ENCODE measurements at places on chromosomes 7 and 10.

DNA sequence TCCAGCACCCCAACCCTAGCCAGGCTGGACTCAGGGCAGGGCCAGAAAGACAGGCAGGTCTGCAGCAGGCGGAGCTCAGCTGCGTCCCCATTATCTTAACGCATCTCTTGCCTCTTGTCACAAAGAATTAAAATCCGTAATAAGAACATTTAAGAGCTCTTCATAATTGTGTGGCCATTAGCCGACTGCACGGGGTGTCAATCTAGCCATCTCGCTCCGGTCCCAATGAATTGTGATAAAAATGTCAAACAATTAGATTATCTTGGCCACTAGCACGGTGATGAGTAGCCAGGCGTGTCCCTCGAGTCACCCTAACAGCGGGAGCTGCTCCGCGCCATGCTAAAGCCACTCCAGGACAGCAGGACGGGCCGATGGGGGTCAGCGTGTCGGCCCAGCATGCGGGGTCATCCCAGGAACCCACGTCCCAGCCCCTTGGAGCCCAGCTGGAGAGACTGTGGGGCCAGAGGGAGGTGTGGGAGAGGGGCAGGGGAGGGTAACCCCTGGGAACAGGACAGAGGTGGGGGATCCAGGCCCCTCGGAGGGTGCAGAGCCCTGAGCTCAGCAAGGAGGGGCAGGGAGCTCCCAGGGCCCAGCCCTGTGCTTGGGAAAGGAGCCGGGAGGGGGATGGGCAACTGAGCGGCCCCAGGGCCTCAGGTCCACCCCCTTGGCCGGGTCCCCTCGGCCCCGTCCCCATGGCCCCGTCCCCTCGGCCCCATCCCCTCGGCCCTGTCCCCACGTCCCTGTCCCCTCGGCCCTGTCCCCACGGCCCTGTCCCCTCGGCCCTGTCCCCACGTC is 17.7 kb upstream of the NKX6-2 start:
- no peak for DNase-seq

DNA sequence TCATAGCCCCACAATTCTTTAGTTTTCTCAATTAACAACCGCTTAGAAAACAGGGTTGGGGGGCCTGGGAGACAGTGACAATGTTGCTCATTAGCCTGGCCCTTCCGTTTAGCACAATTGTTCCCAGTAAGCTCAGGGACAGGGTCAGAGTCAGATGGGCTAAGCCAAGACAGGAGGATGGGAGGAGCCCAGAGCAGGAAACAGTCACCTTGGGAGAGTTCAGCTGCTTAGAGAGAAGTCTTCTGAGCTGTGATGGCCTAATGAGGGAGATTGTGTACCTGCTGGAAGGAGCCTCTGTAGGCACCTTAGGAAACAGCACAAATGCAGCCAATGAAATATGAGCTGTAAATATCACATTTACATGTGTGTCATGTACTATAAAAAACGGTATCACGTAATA is 35.9 kb downstream of the SVOPL start:
- no peak for DNase-seq

DNA sequence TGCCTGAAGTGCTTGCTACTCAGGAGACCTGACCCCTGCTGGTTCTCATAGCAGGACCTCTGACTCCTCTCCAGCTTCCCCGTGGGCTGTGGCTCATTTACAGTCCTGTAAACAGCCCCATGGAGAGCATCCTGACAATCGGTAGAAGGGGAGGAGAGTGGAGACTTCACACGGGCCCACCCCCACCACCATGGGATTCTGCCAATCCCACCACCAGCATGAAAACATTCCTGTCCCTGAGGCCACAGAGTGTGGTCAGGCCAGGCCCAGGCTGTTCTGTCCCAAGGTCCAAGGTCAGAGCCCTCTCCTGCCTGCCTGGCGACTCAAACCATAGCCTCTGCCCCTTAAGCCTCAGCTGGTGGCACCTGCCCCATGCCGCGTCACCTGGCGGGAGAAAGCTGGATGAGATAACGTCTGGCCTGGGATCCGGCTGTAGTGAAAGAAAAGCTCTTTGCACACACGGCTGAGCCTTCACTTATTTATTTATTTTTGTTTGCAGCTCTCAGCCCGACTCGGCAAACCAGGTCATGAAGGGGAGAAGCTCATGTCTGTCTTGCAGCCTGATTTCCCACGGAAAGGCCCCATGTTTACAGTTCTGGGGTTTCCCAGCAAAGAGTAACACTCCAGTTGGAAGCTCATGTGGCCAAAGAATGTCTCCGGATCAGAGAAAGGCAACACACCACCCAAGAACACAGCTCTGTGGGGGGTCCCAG is 293.6 kb upstream of the ZMIZ1 start:
- DNase-seq = no peak

GRCh38 chr10:3897156-3897555 is 112.1 kb upstream of the KLF6 start:
- DNase-seq = no peak

- DNase-seq = no peak
Observed at GRCh38 chr7:149021725-149022062, 6.6 kb downstream of the PDIA4 start.

DNA sequence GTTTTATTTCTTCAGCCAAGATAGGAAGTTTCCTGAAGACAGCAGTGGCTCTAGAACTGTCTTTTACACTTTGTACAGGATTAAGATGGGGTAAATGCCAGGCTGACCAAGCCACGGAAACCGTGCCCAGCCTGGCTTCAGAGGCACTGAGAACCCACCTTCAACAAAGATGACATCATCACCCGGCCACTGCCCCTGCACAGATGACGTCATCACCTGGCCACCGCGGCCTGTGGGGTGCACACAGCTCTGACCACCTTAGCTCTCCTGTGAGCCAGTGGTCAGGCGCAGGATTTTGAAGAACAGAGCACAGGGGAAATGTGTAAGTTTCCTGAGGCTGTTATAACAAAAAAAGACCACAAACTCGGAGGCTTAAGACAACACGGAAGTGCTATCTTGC is 486.4 kb upstream of the MKI67 start:
- no peak for DNase-seq

DNA sequence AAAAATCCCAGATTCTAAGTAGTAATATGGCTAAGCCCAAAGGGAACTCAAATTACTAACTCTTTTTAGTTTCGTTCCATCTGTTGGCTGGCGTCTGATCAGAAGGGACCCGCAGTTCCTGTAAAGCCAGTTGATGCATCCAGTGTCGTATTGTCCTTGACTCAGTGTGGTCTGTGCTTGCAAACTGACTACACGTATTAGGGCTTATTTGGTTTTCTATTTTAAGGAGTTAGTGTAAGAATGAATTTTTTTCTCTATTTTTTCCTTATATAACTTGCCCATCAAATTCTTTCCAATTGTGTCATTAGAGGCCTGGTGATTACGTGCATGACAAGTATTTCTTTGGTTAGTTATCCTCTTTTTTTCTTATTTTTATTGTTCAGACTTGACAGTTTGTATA is 9.7 kb downstream of the ABCA13 start:
- no peak for DNase-seq

DNA sequence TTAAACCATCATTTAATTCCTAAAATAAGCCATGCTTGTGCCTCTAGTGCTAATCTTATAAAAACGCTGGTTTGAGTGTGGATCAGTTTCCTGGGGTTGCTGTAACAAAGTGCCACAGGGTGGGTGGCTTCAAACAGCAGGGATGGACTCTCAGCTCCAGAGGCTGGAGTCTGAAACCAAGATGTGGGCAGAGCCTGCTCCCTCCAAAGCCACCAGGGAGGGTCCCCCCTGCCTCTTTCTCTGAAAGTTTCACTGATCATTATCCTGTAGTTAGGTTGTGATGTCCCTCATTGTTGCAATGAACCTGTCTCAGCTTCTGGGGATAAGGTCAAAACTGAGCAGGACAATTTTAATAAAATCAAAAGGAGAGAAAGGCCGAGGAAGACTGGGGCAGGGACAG is 251.9 kb upstream of the TCERG1L start:
- no peak for DNase-seq

DNA sequence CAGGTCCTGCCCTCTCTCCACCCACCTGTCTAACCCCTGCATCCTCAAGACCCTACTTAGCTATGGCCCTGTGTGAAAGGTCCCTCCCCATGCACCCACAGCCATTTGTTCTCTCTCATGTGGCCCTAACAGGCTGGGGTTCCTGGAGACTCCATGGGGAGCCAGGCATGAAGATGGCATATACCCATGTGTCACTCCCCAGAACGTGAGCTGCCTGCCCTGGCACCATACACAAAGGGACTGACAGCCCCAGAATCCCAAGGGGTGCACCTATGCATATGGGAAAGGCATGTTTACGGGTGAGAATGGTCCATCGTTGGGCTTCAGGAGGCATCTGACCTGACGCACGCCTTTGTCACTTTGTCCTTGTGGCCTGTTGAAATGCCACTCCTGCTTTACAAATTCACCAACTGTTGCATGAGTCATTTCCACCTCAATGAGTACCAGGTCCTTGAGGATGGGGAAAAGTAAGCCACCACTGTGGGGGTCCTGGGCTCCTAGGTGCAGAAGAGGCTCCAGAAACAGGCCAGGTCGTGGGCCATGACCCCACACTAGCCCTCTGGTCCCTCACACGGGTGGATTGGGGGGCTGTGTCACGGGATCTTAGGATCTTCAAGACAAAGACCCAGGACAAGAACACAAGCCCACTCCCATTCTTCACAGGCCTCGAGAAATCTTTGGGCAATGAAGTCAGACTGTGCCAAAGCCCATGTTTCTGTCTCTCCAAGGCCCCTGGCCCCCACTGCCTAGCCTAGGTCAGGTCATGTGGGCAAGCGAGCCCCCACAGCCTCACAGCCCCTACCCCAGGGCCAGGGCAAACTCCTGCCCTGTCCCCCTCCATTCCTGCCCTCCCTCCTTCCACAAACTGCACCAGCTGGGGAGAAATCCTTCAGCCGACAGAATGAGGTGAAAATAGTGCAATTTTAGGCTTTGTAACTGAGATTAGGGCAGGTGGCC is 8.6 kb downstream of the GPRIN2 start:
- DNase-seq = no peak

DNA sequence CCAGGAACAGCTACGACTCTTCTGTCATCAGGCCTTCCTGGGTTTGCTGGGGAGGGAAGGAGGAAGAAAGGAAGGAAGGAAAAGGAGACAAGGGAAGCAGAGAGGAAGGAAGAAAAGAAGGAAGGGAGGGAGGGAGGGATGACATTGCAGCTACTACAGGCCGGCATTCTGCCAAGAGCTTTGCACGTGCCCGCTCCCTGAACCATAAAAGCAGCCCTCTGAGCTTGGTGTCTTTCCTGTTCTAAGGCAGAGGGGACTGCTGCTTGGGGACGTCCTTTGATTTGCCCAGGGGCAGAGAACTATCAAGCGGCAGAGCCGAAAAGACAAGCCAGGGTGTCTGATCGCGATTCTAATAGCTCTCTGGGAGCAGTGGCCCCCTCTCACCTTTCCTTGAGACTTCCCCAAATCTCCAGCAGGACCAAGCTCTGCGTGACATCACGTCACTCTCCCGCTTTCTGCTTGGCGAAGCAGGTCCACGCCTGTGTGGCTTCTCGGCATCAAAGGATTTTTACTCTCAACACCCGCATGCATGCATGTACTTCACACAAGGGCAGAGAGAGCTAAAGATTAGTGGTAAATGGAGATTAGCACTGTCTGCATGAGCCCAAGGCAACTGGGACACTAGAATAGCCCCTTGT is 167.8 kb upstream of the AUTS2 start:
- no peak for DNase-seq

GRCh38 chr7:34497153-34497777 is 160.8 kb upstream of the NPSR1 start:
- no peak for DNase-seq

DNA sequence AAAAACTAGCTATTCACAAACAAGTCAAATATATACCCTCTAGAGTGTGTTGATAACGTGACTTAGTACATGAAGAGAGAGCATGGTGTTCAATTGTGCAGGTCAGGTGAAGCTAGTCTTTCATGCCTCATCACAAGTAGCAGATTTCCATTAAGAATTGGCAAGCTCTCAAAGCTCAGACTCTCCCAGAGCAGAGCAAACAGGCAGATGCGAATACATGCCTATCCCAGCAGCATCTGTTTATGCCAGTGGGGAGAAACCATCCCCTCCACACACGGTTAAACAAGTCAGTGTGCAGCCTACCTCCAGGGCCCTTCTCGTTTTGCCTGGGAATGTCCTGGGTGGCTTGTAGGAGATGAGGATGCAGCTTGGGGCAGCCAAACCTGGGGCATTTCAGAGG is 532.5 kb upstream of the C7orf33 start:
- DNase-seq = no peak

DNA sequence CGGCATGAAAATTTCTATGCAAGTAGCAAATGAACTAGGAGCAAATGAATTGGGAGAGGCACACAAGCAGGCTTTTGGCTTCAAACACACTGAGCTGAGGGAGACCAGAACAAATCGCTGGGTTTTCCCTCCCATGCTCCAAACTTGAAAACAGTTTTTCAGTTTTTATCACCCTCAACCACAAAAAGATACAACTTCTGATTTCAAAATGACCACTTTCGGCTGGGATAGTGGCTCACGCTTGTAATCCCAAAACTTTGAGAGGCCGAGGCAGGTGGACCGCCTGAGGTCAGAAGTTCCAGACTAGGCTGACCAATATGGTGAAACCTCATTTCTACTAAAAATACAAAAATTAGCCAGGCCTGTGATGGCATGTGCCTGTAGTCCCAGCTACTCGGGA is 9.0 kb upstream of the CHUK start:
- no peak for DNase-seq

DNA sequence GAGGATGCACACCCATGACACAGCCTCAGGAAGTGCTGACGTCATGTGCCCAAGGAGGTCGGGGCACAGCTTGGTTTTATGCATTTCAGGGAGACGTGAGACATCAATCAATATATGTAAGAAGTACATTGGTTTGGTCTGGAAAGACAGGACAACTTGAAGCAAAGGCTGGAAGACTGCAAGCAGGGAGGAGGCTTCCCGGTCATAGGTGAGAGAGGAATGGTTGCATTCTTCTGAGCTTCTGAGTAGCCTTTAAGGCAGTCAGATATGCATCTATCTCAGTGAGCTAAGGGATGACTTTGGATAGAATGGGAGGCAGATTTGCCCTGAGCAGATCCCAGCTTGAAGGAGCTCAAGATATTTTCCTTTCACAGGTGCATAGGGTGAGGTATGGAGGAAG is 349.5 kb downstream of the TYW1 start:
- no peak for DNase-seq

DNA sequence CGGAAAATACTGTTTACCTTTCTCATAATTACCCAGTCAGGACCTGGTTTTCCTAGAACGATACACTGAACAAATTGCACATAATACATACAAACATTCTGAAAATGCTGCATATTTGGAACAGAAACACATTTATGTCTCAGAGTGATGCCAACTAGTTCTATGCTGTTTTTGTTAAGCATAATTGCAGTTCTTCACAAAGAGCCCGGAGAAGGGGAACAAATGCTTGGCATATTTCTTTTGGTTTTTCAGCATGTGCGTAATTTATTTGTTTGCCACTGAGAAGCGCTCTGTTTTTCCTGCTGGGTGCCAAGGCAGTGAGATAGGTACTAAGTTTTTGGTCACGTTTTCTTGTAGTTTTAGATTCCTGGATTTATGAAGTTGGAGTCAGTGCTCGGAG is 181.0 kb upstream of the MDFIC start:
- DNase-seq = no peak

- no peak for DNase-seq
Observed at GRCh38 chr7:1539882-1540775, 9.6 kb downstream of the MAFK start.

Data from HL-60 (cell line).